NCI-H345 (cell line): ENCODE measurements at places on chromosomes 11 and 22.
A peak's percentile ranks its signal among the peaks of the same experiment; 100 is the strongest.

DNA sequence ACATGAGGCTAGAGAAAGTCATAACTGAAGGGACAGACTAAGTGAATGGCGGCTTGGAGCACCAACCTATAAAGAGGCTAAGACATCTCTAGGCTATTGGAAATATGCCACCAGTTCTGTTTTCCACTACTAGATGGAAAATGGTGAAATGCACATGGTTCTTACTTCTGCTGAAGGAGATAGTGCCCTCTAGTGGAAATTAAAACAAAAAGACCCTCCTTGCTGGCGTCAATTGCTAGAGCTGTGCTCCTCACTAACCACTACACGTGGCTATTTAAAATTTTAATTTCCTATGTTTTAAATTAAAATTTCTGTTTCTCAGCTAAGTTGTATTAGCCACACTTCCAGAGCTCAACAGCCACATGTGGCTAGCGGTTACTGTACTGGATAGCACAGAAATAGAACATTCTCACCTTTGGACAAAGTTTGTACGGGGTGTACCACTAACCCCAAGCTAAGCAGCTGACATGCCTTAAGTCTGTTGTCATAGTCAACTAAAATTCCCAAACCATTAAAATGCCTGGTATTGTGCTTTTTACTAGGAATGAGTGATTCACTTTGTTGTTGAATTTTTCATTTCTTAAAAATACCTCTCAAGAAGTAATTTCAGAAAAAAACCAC is 34.1 kb upstream of the CALCA start:
- peak; percentile 46 for DNase-seq

- DNase-seq = no peak
Observed at GRCh38 chr11:72218251-72218745, 1.7 kb downstream of the FOLR2 start.

GRCh38 chr11:46760429-46761128 is 41.6 kb downstream of the F2 start:
- DNase-seq = no peak

GRCh38 chr11:30451167-30451566 is 128.3 kb downstream of the ARL14EP start:
- no peak for DNase-seq

GRCh38 chr11:57458060-57458409 is 2.3 kb upstream of the RTN4RL2 start:
- peak; percentile 28 for DNase-seq
